ENCODE measurements at places on chromosomes 2 and 18. TPM values are rescaled to one million over a fixed set of nuclear protein-coding genes. Genes with fewer than 3 reads are reported as not detected.

DNA sequence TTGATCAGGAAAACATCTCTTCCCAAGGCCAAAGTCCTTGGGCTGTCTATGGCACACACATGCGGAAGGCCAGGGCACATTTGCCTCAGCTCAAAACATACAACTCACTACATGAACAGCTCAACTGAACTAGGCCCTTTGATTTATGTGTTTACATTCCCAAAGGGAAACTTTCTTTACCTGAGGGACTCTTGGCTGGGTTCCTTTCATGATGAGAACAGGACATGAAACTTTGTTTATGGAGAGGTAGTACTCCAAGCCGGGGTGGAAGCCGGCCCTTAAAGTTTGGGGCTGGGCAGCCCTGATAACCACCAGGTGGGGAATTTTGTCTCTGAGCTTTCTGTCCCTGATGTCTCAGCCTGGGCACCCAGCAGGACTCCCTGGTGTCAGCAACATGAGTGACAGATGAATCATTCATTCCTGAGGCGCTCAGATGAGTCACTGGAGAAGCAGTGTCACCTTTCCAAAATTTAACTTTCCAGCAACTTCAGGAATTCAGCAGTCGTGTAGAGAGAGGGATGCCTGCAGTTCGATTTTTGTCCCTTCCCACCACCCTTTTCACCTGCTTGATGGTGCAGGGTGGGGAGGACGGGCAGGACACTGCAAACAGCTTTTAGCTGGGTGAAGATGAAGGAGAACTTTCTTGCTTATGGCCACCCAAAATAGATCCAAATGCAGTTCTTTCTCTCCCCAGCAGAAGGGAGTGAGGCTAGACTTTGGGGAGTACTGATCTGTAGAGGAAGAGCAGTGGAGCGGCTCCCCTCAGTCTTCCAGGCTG lies 331.6 kb downstream of the DYSF start:
- peak; percentile 18 for DNase-seq

- DNase-seq: peak; percentile 44
Observed at GRCh38 chr2:233433794-233434193, 79.5 kb downstream of the DGKD start.

GRCh38 chr2:605674-606608 lies 71.3 kb downstream of the TMEM18 start:
- no peak for DNase-seq

- DNase-seq: no peak
Observed at GRCh38 chr2:225662101-225662500, 262.6 kb downstream of the NYAP2 start.

The MOGAT1 gene
- not detected for total RNA-seq

GRCh38 chr2:234963773-234964615 lies 12.2 kb downstream of the SH3BP4 start:
- peak; percentile 74 for DNase-seq

- peak; percentile 38 for DNase-seq
Observed at GRCh38 chr18:49072940-49073339, 122.2 kb upstream of the SMAD7 start.

DNA sequence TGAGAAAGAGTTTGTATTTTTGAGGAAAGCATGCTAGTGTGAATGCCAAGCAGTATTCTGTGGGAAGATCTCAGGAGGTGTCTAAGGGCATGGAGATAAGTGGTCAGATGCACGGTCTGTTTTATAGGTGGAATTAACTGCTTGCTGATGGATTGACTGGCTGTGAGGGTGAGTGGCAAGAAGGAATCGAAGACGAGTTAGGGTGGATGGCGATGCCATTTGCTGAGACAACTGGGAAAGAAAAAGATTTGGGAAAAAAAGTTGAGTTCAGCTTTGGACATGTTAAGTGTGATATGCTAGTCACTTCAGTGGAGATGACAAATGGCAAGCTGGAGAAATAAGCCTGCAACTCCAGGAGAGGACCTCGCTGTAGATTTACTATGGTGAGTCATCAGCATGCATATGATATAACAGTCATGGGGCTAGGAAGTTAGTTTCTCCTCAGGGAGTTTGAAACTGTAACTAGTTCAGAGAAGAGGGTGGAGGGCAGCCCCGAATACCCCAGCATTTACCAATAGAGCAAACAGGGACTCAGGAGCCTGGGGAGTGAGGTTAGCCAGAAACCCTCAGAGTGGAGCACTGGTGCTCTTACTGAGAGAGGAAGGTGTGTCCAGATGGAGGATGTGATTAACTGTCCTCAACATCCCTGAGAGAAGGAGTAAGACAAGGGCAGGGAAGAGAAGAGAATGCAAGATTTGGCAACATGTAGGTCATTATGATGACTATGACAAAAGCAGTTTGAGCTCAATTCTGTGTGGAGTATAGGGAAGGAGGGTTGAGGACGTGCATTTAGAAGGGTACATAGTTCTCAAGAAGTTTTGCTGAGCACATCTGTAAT lies 2.0 kb upstream of the HK2 start:
- DNase-seq: peak; percentile 62

DNA sequence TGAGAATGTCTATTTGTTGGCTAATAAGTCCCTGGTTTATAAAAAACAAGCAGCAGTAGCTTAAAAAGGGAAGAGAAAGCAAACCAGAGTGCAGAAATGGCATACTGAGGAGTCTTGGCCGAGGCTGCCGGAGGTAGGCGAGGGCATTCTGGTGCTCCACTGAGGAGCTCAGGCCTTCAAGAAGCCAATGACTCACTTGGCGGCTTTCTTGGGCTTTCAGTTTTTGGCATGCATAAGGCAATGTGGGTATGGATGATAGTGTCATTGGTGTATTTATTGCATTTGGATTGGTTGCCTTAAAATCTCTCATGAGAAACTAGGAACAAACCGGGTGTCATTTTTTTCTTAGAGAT lies 119.6 kb upstream of the ARL5A start:
- DNase-seq: no peak

DNA sequence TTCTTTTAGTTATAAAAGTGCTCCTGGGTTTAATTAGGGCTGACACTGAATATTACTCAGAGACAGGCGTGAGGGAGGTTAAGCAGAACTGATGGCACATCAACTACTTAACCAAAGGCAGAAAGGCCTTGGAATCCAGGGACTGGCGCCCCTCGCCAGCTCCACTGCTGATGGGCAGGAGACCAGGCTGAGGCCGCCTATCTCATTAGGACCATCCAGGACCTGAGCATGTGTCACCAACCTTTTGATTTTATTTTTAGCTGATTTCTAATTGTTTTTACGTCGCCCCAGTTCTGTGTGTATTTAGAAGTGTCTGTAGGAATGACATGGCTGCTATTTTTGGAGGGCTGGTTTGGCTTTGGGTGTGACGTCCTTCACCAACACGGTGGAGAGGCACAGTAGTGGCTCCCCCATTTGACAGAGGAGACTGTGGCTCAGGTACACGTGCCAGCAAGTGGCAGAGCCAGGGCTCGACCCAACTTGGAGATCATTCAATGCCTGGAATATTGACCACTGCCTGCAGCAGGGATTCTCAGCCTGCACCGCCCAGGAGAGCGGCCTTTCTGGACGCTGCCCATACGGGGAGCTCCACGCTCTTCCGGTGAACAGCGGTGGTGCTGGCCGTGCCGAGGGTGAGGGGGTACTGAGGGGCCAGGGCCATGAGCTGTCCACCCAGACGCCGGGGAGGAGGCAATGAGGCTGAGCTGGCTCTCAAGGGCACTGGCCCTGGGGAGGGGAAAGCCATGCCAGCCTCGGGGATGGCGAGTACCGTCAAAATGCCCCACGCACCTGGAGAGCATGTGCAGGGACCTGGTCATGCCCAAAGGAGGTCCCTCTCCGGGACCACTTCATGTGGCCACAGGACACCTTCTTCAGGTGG lies 205.7 kb downstream of the ASB1 start:
- no peak for DNase-seq

The GPR35 gene
- total RNA-seq: 0.28 TPM

DNA sequence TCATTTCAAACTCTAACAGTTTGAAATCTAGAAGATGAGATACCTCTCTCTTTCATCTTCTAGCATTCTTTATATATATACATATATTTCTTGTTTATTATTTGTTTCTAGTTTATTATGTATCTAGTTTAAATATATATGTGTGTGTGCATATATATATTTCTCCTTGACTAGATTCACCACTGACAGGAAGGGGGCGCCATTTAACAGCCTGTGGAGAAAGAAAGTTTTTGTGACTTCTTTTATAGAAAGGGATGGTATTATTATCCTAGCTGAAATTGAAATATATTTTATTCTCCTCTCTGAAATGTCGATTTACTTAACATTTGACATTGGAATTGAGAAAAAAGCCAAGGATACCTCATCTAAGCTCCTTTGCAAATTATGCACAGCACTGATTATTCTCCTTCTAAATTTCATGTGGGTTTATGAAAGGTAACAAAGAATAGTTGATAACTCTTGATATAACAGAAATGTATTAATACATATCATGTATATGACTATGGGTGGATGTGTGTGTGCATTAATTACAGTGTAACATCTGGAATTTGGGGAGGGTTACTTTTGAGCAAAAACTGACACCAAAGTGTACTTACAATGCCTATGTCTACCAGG lies 160.7 kb upstream of the NT5C1B start:
- DNase-seq: peak; percentile 66

GRCh38 chr18:55386545-55386944 lies 201.4 kb downstream of the TCF4 start:
- no peak for DNase-seq

The STPG4 gene
- total RNA-seq: 0.28 TPM

- DNase-seq: peak; percentile 76
Observed at GRCh38 chr2:38603402-38604290, 918 bp upstream of the HNRNPLL start.

- peak; percentile 56 for DNase-seq
Observed at GRCh38 chr2:120596990-120597594, 138.6 kb upstream of the GLI2 start.

DNA sequence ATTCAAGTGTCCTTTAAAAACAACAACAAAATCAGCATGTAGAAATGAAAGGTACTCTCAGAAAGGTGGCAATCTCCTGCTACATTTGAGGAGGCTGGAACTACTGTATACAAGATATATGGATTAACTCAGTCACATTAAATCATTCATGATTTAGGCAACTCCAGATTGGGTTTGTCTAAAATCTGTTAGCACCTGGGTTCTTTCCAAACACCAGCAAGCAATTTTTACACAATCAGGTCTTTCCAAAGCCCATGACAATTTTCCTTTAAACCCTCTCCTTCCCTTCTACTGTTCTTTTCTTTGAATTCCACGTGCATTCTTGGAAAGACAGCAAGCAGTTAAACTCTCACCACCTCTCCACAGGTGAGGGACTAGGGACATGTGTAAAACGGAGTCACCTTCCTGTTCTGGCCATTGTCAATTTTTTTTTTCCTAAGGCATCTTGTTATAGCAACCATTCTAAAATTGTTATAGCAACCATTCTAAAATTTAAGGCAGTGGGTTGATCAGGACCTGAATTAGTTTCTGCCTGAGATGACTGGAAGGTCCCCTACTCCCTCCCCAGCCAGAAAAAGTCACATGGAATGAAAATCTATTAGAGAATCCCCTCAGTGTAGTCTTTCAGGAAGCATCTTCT lies 113.9 kb downstream of the ANKRD44 start:
- no peak for DNase-seq

The NTSR2 gene
- not detected for total RNA-seq

DNA sequence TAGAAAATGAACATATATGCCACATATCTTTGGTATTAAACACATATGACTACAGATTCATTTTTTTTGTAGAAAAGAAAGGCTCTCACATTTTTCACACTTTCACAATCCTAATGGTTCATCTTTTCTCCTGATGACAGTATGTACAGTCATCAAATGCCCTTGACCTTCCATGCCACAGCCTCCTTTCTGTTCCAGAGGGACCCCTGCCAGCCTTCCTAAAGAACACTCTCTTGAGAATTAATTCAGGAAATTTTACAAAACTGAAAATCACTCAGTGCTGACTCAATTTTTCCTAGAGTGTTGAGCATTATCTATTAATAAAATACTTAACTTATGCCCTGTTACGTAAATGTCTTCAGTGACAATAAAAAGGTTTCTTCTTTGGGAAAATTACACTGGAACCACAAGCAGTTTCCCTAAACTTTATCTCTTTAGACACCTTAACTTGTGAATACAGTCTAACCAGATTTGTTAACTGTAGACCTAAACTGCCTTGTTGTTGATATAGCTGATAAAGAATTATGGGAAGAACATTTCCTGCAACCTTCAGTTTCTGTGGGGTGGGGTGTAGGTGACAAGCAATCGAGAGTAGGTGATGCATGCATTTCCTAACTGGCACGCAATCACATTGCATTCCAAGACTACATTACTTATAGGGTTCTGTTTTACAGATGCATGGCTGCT lies 15.3 kb upstream of the ACOXL start:
- no peak for DNase-seq

DNA sequence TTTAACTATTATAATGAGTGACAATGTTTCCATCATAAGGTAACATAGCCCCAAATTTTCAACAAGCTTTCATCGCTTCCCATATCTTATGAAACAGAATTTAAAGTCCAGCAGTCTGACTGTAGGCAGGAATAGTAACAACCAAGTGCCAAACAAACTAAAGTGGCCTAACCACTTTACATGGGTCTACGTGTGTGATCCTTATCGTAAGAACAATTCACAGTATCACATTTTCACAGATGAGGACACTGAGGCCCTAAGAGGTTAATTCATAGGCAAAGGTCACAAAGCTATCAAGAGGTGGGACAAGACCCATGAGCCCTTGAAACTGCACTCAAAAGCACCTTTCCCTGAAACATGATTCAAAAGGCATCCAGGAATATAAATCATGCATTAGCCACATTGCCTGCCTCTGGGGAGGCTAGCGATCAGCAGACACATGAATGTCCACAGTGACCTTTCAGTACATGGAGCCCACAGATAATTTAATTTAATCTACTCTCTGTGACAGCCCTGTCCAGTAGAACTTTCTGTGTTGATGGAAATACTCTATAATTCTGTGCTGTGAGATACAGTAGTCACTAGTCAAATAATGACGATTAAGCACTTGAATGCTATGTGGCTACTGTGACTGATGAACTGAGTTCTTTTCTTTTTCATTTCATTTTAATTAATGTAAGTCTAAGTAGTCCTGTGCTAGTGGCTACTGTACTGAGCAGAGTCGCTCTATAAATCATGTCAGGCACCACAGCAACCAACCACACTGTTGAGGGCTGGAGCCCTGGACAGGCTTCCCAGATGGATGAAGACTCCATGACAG lies 30.3 kb downstream of the KIDINS220 start:
- DNase-seq: no peak

GRCh38 chr18:9753846-9754245 lies 45.7 kb downstream of the RAB31 start:
- DNase-seq: no peak

- no peak for DNase-seq
Observed at GRCh38 chr2:181763423-181763822, 83.1 kb upstream of the NEUROD1 start.

DNA sequence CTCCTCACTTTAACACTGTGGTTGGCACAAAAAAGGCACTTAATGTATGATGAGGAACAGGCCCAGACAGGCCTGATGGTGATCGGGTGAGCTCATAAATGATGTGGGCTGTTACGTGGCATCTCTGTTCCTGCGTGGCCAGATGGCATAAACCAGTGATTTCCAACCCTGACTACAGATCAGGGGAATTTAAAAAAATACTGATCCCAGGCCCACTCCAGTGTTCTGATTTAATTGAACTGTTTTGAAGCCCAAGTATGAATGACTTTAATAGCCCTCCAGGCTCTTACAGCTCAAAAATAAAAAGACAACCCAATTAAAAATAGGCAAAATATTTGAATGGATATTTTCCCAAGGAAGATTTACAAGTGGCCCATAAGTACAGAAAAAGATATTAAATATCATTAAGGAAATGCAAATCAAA lies 48.2 kb downstream of the LIPG start:
- DNase-seq: no peak
